Stimulated activated CD8-positive, alpha-beta memory T cell treated with anti-CD3 and anti-CD28 coated beads, Interleukin-15, amount 100 ng/mL, for 4 hours (primary cell): ENCODE measurements at places on chromosomes 2 and 18.

GRCh38 chr2:85326406-85327159 is 1.2 kb downstream of the TGOLN2 start:
- no peak for DNase-seq

- no peak for DNase-seq
Measured at GRCh38 chr18:79622004-79622403, 57.6 kb upstream of the CTDP1 start.

GRCh38 chr2:214542295-214542694 is 131.4 kb downstream of the VWC2L start:
- DNase-seq: no peak

DNA sequence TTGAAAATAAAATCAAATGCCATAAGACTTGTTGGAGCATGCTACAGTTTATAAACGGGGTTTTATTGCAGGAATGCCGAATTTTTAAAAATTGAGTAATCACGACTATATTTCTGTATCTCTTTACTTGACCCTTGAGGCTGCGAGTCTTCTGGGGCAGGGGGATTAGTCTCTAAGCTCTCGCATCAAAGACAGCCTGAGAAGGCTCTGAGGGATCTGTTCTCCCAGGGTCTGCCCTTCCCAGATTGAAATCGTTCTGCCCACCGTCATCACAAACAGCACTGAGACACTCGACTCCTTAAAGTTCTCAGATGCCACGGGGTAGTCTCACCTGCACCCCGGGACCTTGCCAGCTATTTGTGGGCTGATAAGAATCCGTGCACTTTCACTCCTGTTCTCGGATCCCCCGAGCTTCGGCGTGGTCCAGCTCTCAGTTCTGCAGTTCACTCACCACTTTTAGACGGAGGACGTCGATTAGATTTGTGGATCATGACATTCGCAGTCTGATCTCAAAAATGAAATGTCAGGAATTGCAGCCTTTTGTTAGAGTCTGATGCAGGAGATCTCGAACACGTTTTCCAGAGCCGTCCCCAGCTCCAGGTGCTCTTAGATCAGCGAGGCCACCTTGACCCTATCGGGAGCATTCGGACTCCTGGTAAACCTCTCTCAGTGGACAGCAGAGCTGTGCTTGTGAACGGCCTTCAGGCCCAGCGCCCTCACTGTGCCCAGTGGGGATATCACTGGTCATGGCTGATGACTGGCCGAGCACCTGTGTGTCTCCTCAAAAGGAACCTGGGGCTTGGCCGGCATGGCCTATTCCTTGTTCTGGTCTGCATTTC is 43.0 kb downstream of the TWIST2 start:
- DNase-seq: no peak

GRCh38 chr18:60978338-60978737 is 354.9 kb upstream of the CDH20 start:
- DNase-seq: no peak

- no peak for DNase-seq
Measured at GRCh38 chr2:39221459-39221858, 22.3 kb downstream of the CDKL4 start.

DNA sequence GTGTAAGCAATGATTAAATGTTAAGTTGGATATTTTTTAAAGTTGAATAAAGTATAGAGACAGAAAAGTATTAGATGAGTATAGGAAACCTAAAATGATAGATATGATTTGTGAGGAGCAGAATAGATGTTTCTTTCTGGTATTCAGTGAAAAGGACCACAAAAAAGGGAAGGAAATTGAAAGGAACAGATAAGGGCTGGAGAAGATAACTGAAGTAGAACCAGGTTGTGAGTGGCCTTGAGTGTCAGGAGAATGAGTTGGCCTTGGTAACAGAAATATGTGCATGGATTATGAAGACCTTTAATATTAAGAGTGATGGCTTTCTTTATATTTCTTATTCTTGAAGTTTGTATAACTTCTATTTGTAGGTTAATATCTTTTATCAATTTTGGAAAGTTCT is 543.5 kb downstream of the METTL4 start:
- no peak for DNase-seq

DNA sequence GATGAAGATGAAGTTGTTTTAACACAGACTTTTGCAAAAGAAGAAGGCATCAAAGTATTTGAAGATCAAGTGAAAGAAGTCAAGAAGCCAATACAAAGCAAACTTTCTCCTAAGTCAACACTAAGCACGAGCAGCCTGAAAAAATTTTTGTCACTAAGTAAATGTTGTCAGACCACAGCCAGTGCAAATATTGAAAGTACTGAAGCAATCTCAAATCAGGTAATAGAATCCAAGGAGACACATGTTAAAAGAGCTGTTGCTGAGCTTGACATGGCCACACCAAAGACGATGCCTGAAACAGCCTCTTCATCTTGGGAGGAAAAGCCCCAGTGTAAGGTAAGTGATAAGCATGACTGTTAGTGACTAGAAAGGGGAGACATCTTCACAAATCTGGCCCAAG is 75.1 kb downstream of the FSIP2 start:
- no peak for DNase-seq

DNA sequence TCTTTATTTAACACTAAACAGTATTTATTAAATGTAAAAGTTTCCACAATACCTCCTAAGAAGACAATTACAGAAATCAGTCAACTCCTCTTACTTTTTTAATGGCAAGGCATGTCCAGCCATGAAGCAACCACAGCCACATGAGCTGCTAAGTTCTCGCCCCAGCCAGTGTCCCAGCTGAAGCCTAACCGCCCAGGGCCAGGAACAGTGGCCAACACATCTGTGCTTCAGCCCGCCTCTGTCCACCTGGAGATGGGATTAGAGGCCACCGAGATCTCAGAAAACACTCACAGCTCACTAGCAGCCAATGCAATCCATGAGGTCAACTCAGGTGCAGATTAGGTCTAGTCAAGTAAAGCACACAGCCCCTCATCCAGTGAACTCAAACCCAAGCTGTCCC is 40.2 kb downstream of the PID1 start:
- no peak for DNase-seq

- DNase-seq: no peak
Measured at GRCh38 chr2:120482334-120482733, 136.4 kb downstream of the INHBB start.

GRCh38 chr18:61502472-61502871 is 169.2 kb downstream of the CDH20 start:
- DNase-seq: no peak

- DNase-seq: no peak
Measured at GRCh38 chr18:48574667-48575300, 36.0 kb downstream of the CTIF start.

GRCh38 chr18:48007955-48008701 is 77.7 kb upstream of the SMAD2 start:
- DNase-seq: peak; percentile 3

GRCh38 chr2:218397820-218398436 is 1.7 kb upstream of the CTDSP1 start:
- DNase-seq: no peak

DNA sequence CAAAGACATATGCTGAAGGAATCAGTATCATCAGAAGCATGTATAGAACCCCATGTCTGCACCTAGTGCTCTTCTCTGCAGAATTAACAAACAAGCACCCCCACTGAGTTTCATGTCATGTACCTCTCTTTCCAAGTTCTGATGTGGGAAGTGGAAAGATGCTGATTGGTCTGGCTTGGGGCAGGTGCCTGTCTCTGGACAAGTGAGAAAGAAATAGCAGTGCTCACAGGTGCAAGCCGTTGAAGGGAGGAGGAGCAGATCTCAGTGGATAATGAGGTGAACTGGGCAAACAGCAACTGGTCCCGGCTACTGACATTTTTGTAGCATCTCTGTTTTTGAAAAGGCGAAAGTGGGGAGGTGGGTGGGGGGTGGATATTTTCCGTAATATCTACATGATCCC is 17.5 kb upstream of the ACVR1 start:
- DNase-seq: no peak

DNA sequence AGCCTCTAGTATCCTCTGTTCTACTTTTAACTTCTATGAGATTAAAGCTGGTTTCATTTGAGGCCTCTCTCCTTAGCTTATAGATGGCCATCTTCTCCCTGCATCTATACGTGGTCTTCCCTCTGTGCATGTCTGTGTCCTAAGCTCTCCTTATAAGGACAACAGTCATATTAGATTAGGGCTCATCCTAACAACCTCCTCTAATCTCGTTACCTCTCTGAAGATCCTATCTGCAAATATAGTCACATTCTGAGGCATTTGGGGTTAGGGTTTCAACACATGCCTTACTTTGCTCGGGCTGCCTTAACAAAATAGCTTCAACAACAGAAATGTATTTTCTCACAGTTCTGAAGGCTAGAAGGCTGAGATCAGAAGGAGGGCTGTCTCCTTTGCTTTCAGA is 11.6 kb upstream of the APOB start:
- DNase-seq: no peak

- no peak for DNase-seq
Measured at GRCh38 chr2:181680937-181681811, 857 bp upstream of the NEUROD1 start.

GRCh38 chr18:62999921-63000320 is 284.6 kb downstream of the PHLPP1 start:
- DNase-seq: no peak

GRCh38 chr18:75104483-75104882 is 104.5 kb downstream of the PTGR3 start:
- DNase-seq: no peak

DNA sequence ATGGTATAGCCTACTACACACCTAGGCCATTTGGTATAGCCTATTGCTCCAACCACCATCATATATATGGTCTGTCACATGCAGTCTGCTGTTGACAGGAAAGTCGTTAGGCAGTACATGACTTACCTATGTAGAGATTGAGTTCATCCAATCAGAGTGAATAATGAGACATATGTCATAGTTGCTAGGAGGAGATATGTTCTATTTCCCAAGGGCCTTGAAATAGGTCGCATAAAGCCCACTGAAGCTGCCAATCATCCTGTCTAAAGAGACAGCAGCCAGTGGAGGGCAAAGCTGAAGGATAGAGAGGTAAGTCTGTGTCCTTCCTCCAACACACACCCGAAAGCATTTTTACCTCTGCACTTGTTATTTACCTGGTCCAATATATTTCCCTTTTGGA is 263.4 kb downstream of the PTPRM start:
- DNase-seq: no peak

DNA sequence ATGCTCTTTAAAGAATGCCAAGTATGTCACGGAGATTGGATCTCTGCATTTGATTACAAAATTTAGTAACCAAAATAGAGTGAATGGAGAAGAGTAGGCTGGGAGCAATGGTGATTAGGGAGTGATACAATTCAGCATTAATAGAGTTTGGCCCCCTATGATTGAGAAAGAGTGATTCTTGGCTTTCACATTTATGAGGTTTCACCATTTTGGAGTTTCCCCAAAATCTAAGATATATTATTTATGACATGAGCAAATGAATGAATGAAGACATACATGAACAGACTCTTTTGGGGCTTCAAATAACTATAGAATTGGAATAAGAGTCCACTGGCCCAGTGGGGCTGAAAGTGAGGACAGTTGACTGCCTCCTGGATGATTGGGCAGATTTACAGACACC is 255.2 kb downstream of the LPIN1 start:
- DNase-seq: no peak

- DNase-seq: no peak
Measured at GRCh38 chr2:239106314-239106908, 258.5 kb downstream of the TWIST2 start.

GRCh38 chr2:12861344-12861930 is 144.7 kb downstream of the TRIB2 start:
- no peak for DNase-seq

DNA sequence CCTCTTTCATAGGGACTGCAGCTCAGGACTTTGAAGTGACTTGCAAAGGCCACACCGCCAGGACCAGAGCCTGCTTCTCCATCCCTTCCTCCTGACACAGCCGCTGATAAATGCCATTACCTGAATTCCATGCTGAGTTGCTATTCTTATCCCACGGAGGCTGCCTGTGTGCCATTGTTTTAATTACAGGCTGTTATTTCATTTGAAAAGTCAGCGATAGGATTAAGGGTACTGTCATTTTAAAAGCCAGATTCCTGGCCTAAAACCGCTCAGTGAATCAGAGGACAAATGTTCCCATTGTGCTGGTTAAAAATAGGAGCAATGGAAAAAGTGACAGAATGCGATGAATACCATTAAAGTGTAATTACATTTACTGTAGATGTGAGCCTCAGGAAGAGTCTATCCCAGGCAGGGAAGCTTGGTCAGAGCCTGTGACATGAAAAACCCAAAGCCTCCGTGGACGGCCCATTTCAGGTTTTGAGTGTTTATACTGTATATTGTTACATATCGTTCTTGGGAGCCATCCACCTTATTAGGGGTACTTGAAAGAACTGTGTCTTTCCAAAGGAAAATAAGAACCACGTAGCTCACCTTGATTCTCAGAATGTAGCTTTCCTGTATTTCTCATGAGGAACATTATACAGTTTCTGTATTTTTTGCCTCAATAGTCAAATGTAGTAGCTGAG is 41.3 kb downstream of the PDCL3 start:
- no peak for DNase-seq

GRCh38 chr2:26737221-26737620 is 26.9 kb upstream of the SLC35F6 start:
- no peak for DNase-seq

DNA sequence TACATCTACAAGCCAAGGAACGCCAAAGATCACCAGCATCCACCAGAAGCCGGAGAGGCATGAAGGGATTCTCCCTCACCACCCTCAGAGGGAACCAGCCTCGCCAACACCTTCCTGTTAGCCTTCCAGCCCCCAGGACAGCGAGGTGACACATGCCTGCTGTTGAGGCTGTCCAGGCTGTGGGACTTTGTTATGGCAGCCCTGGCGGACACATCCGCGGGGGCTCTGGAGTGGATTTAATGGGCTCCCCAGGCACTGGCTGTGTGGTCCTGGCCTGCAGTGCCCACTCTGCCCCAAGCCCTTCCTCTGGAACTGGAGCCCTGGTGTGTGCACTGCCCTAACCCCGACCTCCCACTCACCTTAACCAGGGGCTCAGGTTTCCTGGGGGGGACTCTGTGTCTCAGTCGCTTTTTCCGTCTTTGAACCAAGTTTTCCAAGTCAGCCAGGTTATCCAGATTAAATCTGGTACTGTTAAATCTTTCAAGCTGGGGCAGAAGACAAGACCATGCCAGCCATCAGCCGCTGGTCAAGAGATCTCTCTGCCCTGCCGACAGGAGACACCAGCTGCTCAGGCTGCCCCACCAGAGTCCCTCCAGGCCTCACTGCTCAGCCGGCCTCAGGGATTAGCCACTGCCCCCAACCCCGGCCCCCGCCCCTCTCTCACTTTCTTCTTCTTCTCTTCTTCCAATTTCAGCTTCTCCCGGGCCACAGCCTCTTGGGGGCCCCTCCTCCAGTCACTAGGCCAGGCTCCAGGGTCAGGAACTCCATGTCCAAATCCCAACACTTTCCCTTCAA is 1.9 kb downstream of the ANKRD23 start:
- no peak for DNase-seq

- no peak for DNase-seq
Measured at GRCh38 chr2:137644731-137645130, 319.5 kb upstream of the HNMT start.

GRCh38 chr2:121377646-121378045 is 92.6 kb upstream of the TFCP2L1 start:
- DNase-seq: no peak

DNA sequence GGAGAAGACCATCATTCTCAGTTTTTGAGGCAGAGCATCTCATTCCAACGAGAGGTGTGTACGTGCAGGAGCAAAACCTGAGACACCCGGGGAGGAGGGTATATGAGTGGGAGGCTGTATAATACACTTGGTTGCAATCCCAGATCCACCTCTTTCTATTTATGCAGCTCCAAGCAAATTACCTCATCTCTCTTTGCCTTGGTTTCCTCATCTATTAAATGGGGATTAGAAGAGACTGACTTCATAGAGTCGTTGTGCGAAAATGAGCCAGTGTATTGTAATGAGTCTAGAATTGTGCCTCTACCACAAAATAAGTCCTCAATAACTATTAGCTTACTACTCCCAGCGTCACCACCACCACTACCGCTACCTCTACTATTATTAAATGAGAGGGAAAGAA is 40.1 kb downstream of the TGOLN2 start:
- DNase-seq: no peak
